M059J (cell line): ENCODE measurements at places on chromosomes 7 and 10. TPM values are rescaled to one million over a fixed set of nuclear protein-coding genes. Genes with fewer than 3 reads are reported as not detected.

The AMZ1 gene
- 0.57 and 1.2 TPM in 2 replicates for total RNA-seq

- DNase-seq, result peak; percentile 44
These were observed 6.5 kb upstream of the PODXL start for GRCh38 chr7:131562941-131563340.

- peak; percentile 53 for DNase-seq
These were observed 118.6 kb downstream of the SH3PXD2A start for GRCh38 chr10:103736763-103737162.

DNA sequence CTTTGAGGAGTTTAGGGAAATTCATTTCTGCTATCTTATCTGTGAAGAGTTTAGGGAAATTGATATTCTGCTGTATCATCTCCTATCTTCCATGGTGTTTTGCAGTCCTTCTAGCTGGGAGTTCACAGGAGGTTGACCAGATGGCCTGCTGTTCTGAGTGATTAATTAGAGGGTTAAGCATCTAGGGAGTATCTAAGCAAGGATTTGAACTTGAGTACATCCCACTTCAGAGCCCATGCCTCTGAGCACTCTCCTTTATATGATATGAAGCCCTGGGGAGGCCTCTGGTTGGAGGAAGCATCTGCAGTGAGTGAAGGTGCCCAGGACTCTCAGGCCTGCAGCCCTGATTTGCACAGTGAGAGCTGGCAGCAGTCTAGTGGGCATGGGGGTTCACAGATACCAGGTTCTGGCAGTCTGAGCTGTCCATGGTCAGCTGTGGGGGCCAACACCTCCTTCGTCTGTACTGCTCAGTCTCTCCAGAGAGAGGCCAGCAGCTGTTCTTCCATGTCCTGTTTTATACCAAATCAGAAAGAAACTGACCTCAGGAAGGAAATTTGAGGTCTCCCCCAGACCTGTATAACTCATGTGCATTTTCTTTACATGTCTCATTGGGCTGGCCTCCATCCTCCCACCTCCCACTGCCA is 156.9 kb downstream of the PLCE1 start:
- DNase-seq, result no peak

DNA sequence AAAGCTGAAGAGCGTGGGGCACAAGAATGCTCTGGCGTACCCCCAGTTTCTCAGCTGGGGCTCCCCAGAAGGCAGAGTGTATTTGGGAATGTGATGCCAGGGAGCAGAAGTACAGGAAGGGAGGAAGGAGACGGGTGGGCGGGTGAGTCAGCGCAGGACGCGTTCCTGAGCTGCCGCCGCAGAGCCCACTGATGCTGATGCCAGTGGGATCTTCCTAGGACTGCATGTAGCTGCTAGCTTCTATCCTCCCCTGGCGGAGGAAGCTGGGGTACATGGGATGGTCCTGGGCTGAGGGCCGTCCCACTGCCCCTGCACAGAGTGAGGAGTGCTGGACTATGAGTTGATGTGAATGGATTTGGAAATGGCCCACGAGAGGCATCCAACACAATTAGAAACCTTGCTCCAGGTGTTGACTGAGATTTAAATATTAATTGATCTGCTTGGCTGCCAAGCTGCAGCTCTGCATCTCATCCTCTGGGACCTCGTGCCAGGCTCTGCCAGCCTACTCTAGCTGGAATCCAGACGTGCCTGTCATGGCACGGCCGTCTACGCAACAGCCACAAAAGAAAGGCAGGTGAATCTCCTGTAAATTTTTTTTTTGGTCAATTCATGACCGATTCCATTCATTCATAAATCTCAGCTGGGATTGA is 66.2 kb upstream of the RHEB start:
- no peak for DNase-seq

GRCh38 chr7:7119729-7120128 is 62.6 kb upstream of the C1GALT1 start:
- no peak for DNase-seq

The NDUFB2 gene
- 734 and 940 TPM in 2 replicates for total RNA-seq

GRCh38 chr10:63267414-63268148 is 134.5 kb downstream of the NRBF2 start:
- peak; percentile 80 for DNase-seq

DNA sequence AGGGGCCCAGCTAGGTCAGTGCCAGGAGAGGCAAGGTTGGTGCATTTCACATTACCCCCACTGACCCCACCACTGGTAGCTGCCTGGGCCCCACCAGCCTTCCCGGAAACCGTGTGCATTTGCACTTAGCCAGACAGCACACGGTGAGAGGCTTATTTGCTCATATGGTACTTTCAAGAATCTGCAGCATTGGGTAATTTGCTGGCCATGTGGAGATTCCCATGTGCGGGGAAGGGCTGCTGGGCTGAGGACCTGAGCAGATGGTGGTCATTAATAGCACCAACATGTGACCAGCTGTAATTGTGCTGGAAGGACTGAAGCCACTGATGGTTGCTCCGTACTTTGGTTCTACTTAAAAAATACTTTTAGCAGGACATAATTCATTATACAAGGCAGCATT is 323.8 kb downstream of the DPP6 start:
- DNase-seq, result no peak

GRCh38 chr10:47127188-47127785 is 172.7 kb upstream of the GDF10 start:
- DNase-seq, result no peak

GRCh38 chr10:77566236-77566635 is 71.4 kb downstream of the KCNMA1 start:
- DNase-seq, result no peak

GRCh38 chr7:85528581-85528980 is 341.7 kb upstream of the SEMA3D start:
- no peak for DNase-seq

GRCh38 chr10:14648005-14648765 is 126.5 kb downstream of the FAM107B start:
- peak; percentile 82 for DNase-seq
